ENCODE measurements at places on chromosomes 5 and 9.

GRCh38 chr5:143992496-143992895, 178.0 kb downstream of the YIPF5 start:
- no peak for DNase-seq

- DNase-seq = no peak
Measured at GRCh38 chr5:135024956-135025729, 8.9 kb downstream of the PITX1 start.

DNA sequence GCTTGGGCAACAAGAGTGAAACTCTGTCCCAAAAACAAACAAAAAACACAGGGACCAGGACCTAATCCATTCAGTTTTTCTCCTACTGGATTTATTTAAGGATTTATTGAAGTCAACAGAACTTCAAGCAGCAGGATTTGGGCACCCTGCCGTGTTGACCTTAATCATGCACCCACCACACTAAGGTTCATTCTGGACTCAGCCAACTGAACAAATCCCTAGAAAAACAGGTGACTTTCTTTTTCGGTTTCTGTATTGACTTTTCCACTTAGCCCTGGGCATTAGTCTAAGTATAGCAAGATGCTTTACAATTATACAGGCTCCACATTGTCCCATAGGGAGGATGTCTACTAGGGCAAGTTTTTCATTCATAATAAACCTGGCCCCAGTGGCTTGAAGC, 30.0 kb downstream of the ZNF131 start:
- no peak for DNase-seq

DNA sequence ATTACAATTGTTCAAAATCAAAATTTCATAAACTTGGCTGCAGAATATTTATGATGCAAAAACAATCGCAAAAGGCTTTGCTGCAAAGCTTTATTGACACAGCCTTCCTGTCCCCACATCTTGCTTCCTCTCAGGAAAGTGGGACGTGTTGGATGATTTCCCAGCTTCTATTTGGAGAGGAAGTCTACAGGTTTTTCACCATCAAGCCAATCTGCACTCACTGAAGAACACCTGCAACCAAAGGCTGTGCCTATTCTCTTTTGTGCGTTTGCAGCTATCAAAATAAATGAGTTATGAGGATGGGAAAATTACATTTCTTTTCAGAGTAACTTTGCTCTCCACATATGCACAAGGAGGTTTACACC, 214.4 kb downstream of the PLK2 start:
- DNase-seq = no peak

DNA sequence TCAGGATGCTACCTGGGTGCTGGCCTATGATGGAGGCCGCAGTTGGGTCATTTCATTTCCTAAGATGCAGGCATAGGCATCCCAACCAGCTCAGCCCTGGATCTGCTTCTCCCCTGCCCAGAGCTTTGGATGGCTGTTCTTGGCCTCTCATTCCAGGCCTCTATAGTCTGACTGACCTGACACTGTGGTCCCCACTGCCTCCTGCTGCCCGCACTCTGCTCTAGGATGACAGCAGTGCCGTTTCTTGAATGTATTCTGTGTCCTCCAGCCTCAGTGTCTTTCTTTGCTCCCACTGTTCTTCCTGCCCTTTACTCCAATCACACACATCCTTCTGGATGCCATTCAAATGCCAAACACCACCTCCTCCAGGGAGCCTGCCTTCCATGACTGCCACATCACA, 235.7 kb downstream of the HSPA4 start:
- DNase-seq = no peak

- DNase-seq = no peak
Measured at GRCh38 chr9:109846776-109847175, 66.8 kb downstream of the PALM2AKAP2 start.

DNA sequence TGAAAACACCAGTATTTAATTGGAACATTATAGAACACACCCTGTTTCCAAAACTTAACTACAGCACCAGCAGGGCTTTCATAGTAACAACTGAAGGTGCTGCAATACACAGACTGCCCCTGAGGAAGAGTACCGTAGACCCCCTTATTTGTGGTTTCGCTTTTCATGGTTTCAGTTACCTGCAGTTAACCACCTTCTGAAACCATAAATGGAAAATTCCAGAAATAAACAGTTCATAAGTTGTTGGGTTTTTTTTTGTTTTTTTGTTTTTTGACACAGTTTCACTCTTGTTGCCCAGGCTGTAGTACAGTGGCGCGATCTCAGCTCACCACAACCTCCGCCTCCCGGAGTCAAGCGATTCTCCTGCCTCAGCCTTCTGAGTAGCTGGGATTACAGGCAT, 9.5 kb upstream of the GLDC start:
- DNase-seq = no peak

DNA sequence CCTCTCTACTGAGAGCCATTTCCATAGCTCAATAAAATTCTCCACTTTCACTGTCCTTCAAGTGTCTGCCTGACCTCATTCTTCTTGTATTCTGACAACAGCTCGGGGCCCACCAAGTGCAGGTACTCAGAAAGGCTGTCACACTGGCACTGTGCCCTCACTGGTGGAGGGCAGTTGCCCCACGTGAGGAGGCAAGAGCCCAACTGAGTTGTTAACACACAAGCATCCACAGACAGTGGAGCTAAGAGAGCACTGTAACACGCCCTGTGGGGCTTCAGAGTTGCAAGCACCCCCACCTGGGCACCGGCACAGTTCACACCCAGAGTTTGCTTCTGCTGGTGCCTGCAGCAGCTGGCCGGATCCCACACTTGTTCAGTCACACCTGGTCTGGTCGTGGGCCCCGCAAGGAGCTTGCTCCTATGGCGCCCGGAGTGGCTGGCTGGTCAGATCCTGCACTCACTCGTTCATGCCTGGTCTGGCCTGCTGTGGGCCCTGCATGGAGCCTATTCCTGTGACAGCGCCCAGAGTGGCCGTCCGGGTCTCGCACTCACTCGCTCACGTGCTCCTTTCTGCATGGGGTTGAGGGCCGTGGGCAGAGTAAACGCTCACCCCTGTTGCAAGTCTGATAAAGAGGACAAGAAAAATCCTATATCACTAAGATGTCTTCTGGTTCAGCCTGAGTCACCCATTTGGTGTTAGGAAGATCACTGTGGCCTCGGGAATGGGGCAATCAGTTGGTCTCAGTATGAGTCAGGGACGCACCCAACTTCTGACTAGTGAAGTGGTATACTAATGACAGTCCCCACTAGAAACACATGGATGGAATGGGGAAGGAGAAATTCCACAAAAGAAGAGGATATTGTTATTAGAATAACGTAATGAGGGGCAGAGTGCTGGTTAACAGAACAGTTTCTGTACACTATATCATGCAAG, 87.0 kb upstream of the CCNH start:
- no peak for DNase-seq

DNA sequence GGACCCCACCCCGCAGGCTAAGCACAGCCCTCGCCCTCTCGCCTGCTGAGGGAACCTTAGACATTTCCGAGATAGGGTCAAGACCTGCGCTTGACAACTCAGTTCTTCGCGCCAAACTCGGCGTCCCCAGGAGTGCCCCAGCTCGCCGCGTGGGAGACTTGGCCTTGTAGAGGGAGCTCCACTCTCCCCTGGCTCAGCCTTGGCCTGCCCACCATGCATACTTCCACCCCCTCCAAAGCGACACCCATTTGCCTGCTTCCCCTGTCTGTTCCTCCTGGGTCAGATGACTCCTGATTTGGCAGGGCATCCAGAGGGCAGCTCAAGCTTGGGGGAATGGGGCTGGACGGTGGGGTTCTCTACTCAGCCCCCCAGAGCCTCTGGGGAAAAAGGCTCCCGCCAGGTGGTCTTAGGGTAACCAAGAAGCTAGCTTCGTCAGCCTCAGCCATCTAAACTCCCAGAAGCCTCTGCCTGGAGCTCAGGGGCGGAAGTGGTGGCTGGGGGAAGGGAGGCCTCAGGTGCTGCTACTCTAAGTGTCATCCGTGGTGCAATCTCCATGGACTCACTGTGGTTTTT, 560 bp downstream of the DOCK2 start:
- no peak for DNase-seq

GRCh38 chr5:109719978-109720377, 30.3 kb downstream of the MAN2A1 start:
- DNase-seq = no peak

GRCh38 chr5:91341154-91341553, 42.0 kb downstream of the ARRDC3 start:
- DNase-seq = no peak

GRCh38 chr9:89801742-89802670, 197.2 kb downstream of the GADD45G start:
- DNase-seq = peak; percentile 30

DNA sequence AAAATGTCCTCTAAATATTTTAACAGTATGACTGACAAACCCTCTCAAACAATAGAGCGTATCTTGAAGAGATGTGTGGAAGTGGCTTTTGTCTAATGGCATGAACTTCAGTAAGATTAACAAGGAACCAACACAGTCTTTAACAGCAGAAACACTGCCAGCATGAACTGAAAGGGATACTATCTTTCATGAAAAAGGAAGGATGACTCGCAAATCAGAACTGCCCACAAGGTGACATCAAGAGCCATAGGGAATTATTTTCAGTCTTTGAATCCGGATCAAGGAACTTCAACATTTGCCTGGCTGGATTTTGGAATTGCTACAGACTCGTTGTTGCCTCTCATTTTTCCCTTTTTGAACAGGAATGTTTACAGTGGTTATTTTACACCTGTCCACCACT, 5.1 kb upstream of the HEXB start:
- no peak for DNase-seq

DNA sequence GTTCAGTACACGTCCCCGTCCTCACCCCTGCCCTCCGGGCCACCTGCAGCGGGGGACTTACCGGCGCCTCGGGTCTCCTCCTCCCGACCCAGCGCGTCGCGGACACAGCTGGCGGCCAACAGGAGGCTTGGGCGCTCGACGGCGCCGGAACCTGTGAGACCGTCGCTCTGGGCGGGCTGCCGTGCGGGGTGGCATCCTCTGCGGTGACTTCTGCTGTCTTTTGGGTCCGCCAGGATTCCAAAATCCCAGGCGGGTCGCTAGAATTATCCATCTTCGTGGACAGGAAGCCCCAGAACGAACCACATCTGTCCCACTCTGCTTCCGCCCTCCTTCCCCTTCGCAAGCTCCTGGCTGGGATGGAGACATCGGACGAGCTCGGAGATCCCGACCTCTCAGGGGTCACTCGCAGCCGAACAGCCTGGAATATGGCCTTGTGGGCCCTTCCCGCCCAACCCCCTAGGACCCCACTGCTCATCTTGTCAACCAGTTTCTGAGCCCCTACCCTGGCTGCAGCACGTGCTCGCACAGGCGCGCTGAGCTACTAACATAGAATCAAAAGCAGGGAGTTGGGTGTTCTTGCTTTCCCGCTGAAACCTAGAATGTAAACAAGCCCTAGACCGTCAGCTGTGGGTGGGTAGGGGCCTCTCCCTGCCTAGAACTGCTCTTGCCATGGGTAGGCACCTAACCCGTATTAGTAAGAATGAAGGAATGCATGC, 947 bp upstream of the MARCHF3 start:
- DNase-seq = no peak
